Activated naive CD8-positive, alpha-beta T cell treated with anti-CD3 and anti-CD28 coated beads, Interleukin-2, amount 50 U/mL, for 16 hours (primary cell): ENCODE measurements at places on chromosomes 1 and 21.

GRCh38 chr1:117942293-117942692 lies 12.8 kb downstream of the WDR3 start:
- DNase-seq: no peak

GRCh38 chr1:68449901-68450300 lies at the start of gene RPE65:
TSS of gene RPE65 (minus strand) at chr1:68449954. CDS start at chr1:68449905, 49 bp downstream.
- no peak for DNase-seq

GRCh38 chr1:91059157-91059556 lies 37.3 kb upstream of the ZNF644 start:
- no peak for DNase-seq

DNA sequence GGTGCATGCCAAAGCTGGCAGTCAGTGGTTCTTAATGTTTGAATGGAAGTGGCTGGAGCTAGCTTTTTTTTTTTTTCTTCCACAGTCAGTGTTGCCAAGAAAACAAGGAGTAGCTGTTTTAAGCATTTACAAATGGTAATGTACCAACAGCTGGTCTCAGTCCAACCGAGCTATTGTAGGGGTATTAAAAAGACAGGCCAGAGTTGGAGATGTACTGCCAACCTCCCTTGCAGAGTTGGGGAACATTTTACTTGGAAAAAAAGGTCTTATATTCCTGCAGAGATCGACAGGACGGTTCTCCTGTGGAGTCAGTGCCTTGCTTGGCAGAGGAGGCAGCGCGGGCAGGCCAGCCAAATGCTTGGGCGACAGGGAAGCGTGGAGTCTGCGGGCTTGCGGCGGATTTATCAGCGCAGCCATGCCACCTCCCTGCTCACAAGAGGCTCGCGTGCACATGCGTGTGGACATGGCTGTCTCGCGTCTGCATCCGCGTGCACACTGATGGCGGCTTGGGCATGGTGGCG lies 338.1 kb downstream of the RPS6KC1 start:
- DNase-seq: no peak

- DNase-seq: no peak
These were observed 19.8 kb downstream of the ERRFI1 start for GRCh38 chr1:8006037-8006963.

- no peak for DNase-seq
These were observed 5.3 kb downstream of the SAMD11 start for GRCh38 chr1:928825-929661.

DNA sequence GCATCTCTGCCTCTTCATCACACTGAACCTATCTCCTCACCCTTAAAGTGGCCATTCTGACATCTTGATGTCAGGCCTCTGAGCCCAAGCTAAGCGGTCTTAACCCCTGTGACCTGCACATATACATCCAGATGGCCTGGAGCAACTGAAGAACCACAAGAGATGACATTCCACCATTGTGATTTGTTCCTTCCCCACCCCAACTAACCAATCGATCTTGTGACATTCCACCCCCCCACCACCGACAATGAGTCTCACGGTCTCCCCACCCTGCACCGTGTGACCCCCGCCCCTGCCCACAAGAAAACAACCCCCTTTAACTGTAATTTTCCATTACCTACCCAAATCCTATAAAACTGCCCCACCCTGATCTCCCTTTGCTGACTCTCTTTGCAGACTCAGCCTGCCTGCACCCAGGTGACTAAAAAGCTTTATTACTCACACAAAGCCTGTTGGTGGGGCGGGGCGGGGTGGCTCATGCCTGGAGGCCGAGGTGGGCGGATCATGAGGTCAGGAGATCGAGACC lies 21.0 kb upstream of the PINK1 start:
- no peak for DNase-seq

DNA sequence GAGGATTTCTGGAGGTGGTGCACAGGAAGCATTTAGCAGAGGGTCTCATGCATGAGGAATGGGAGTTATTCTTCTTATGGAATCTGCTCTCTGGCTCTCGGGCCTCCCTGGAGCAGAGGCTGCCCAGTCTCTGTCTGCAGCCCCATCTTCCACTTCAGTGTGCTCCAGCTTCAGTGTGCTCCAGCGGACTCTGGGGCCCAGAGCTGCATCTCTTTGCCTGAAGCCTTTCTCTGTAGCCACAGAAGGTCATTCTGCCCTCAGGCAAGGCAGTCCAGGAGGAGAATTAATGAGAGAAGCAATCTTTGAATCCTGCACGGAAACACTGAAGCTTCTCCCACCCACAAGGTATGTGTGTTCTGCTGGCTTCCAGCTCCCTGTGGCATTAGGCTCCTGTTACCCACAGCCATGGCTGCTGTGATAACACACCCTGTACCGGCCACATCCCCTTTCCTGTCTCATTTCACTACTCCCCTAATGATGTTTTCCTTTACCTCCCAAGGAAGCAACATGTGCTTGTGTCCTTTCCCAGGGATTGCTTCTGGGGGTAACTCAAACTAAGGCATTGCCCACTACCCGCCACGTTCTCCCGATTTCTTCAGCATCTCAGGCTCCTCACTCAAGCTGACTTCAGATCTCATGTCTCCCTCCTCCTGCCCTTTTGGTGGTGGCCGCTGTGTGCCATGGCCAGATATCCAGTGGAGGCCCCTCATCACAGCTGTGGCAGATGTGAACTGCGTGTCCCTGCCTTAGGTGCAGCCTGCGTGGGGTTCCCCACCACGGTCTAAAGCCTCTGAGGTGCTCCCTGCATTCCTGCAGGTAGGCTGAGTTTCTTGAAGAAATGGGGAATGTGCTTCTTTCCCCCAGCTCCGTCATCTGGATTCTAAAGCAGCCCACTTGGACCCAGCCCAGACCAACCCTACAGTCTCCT lies 181.2 kb upstream of the GALNT2 start:
- DNase-seq: no peak

GRCh38 chr1:97599447-97599846 lies 321.4 kb downstream of the DPYD start:
- DNase-seq: no peak

DNA sequence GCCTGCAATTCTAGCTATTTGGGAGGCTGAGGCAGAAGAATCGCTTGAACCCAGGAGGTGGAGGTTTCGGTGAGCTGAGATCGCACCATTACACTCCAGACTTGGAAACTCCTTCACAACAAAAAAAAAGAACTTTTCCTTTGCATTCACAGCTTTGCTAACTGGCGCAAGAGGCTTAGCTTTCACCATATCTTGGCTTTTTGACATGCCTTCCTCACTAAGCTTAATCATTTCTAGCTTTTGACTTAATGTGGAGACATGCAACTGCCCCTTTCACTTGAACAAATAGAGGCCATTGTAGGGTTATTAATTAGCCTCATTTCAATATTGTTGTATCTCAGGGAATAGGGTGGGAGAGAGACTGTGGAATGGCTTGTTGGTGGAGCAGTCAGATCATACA lies 8.7 kb downstream of the KPNA6 start:
- DNase-seq: no peak

DNA sequence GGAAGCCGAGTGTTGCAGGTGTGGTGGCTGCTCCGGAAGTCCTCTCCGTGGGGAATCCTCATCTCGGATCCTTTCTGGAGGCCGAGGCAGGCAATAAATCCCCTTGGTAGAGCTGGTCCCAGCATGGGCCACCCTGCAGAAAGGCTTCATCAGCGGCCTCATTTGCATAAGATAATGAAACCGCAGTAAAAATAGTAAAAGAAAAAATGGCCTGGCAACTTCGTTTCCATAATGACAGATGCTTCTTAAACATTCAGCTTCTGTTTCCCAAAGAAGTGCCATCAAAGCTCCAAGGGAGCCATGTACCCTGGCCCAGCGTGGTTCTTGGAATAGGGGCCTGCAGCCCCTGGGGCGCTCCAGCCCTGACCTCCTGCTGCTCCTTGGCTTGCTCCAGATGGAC lies 244.1 kb downstream of the GRIK3 start:
- DNase-seq: no peak

DNA sequence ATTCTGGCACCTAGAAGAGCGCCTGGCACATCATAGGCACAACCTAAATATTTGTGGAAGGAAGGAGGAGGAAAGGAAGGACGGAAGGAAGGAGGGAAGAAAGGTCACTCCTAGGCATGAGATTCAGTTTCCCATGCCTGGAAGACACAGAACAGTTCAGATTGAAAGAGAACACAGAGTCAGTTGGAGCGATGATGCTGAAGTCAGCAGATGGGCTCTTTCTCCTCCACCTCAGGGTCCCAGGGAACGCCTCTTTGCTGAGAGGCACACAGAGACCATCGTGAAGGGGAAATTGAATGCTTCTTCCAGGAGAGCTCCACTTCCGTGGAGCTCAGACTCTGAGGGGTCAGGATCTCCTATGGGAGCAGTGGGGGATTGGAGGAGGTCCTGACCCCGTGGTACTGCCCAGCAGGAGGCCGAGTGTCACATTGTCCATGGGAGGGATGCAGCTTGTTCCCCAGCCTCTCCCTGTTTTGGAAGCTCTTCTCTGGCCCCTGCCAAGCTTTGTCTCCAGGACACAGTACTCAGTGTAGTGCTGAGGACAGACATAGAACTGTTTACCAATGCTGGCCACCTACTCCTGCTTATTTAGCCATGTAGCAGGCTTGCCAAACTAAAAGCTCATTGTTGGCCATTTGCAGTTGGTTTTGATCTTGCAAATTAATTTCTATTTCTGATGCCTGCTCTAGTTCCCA lies 2.4 kb downstream of the MYBPHL start:
- DNase-seq: no peak

DNA sequence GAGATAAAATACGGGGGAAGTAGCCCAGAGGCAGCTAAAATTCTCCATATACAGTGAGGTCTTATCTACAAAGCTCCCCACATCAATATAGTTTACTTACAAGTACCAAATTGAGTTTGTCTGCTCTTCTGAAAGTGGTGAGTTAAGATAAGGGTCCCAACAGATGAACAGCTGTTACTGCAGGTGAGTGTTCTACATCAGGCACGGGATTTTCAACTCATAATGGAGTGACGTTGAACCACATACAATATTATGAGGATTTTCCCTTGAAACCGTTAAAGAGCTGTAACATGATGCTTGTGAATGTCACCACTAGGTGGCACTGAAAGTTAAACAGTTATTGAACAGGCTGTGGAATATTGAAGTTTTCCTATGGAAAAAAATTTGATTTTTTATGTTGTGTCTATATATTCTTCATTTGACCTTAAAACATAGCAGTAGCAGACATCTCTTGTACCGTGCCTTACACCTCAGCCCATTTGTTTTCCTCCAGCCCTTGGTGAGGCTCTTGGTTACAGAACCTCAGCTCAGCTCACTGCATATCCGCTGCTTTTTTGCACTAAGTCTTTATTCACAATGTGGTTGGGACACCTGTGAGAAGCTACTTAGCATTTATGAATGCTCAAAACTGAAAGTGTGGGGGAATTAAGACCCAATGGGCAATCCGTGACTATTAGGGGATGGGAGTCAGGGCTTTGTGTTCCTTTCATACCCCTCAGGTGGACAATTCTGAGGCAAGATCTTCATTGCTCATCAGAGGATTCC lies 23.2 kb downstream of the CD1D start:
- DNase-seq: no peak

DNA sequence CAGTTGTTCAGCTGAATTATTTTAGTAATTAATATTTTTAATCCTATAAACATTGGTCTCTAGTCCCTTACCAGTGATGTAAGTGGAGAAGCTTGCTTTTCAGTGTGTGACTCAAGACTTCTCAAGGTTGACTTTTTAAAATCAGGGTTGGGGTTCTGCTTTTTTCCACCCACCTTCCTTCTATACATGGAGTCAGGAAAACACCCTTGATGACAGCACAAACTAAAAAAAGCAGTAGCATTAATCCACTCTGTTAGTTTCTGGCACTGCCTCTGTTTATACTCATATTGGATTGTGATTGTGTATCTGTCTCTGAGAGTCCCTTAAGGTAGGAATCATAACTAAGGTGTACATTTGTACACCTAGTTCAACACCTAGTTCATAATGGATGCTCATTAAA lies 8.3 kb upstream of the PLEKHO1 start:
- DNase-seq: no peak

- DNase-seq: no peak
These were observed 63.4 kb upstream of the LRP8 start for GRCh38 chr1:53391296-53391695.

DNA sequence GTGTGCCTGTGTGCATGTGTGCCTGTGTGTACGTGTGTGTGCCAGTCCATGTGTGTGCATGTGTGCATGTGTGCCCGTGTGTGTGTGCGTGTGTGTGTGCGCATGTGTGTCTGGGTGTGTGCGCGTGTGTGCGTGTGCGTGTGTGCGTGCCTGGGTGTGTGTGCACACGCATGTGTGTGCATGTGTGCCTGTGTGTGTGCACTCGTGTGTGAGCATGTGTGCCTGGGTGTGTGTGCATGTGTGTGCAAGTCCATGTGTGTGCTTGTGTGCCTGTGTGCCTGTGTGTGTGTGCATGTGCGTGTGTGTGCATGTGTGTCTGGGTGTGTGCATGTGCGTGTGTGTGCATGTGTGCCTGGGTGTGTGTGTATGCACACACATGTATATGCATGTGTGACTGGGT lies 28.7 kb upstream of the COL6A2 start:
- no peak for DNase-seq

DNA sequence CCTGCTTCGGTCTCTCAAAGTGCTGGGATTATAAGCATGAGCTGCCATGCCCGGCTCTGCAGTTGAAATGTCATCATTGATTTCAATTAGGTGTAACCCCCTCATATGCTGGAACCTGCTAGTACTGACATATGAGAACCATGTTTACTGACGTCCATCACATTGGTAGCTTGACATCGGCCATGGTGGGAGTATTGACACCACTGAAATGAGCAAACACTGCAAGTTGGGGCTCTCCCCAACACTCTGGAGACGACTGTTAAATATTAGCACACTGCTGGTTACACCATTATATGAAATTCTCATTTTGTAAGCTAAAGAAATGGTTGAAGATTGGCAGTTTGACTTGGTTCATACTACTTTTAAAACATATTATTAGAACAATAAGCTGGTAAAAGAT lies 63.7 kb downstream of the CNST start:
- no peak for DNase-seq
